Progenitor cell of endocrine pancreas (in vitro differentiated cells): ENCODE measurements at places on chromosomes 16 and 17. TPM values are rescaled to one million over a fixed set of nuclear protein-coding genes. Genes with fewer than 3 reads are reported as not detected.

- no peak for DNase-seq
Measured at GRCh38 chr17:83203472-83204221, 124.2 kb downstream of the METRNL start.

GRCh38 chr16:932831-933330 lies 37.9 kb downstream of the LMF1 start:
- no peak for DNase-seq

GRCh38 chr17:81513372-81513752 lies 763 bp upstream of the ACTG1 start:
- DNase-seq = peak; percentile 54

- DNase-seq = no peak
Measured at GRCh38 chr17:35998018-35998545, 3.3 kb downstream of the CCL15 start.

CDH1 gene
- total RNA-seq = 545 and 586 TPM in 2 replicates

TAC4 gene
- not detected in 2 replicates for total RNA-seq

ZNF771 gene
- total RNA-seq = 13.2 and 13.7 TPM in 2 replicates
